ENCODE measurements at places on chromosomes 12 and 14.

- DNase-seq, result no peak
These were observed 163.0 kb upstream of the FOXG1 start for GRCh38 chr14:28603606-28604005.

GRCh38 chr12:14681190-14681589 lies 15.2 kb downstream of the GUCY2C start:
- DNase-seq, result no peak

- no peak for DNase-seq
These were observed 526 bp downstream of the MLXIP start for GRCh38 chr12:122079033-122079531.

GRCh38 chr12:52969828-52970569 lies 21.1 kb downstream of the KRT18 start:
- DNase-seq, result no peak

DNA sequence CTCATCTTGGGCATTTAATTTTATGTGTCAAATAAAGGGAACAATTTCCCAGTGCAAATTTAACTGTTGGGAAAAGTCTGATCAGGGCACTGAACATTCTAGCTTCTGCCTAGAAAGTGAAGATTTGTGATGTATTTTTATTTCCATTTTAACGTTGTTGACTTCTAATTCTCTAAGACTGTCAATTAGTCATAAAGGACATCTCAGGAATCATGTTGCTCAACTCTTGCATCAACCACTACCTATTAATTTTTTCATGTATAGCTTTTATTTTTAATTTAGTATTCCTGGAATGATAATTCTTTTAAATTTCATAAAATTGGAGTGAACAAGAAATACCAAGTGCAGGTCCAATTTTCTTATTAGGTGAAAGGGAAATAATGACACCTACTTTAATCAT lies 87.9 kb upstream of the METAP2 start:
- no peak for DNase-seq

DNA sequence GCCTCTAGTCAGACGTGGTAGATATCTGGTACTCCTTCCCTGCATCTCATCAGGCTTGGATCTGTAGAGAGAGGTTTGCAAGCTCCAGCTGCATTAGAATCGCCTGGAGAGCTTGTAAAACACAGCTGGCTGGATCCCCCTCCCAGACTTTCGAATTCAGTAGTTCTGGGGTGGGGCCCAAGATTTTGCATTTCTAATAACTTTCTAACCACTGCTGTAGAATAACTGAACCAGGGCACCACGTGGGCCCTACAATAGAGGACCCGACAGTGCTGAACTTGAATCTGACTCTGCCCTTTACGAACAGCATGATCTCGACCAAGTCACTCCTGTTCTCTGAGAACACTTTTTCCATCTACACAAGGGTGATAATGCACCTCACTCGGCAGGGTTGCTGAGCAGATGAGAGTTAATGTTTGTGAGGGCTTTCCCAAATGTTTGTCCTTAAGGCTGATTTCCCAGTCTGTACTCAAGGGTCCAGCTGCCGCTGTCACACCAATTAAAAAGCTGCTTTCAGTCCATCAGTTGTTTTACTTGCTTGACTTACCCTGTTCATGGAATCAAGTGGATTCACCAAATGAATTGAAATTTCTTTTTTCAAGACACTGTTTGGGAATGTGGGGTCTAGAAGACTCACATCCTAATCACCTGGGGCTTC lies 86.6 kb upstream of the SLC24A4 start:
- DNase-seq, result no peak

- peak; percentile 68 for DNase-seq
These were observed 85.1 kb downstream of the DERA start for GRCh38 chr12:15996254-15996653.

DNA sequence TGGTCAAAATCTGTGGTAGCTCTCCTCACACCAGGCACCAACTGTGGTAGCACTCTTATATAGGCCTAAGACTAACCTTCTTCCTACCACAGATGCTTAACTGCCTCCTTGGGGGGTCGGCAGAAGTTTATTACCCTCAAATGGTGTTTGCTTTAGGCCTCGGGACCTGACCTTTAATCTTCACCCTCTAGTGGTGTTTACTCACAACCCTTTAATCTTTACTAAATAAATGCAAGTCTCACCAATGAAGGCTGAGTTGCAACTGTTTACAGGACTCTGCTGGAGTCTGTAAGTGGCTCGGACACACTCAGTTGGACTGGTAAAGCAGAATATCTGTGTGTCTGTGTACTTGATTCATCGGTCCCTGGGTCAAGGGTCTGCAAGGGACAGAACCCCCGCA lies 29.4 kb downstream of the CCER1 start:
- DNase-seq, result no peak

DNA sequence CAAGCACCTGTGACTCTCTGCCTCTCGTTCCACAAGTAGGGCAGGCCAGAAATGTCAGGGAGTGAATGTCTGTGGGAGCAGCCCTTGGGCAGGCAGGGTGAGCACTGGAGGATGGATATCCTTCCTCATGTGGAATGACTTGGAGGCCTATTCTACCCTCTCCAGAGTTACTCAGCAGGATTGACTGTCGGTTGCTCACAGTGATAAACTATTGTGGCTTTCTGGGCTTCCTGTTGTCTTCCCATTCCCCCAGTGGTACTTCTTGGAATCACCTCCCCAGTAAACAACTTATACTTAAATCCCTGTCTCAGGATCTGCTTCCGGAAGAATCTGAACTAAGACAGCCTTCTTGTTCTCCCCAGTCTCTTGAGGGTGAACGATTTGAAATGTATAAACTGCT lies 79.6 kb upstream of the MANSC4 start:
- no peak for DNase-seq

DNA sequence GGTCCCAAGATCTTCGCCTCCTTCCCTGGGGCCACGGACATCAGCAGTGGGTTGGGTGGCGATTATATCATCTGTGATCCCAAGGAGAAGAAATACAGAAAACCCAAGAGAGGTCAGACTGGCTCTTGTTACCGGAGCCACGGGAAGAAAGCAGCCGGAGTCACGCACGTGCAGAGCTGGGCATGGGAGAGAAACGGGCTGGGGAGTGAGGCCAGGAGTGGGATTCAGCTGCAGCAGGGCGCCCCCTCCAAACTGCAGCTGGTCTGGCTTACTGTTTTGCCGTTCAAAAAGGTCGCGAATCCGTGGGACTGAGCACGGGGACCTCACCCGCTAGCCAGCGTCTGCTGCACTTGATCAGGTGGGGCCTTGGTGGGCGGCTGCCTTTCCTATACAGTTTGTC lies 206.6 kb upstream of the PRMT8 start:
- DNase-seq, result no peak

- peak; percentile 63 for DNase-seq
These were observed 386 bp downstream of the HDAC7 start for GRCh38 chr12:47819138-47819895.

DNA sequence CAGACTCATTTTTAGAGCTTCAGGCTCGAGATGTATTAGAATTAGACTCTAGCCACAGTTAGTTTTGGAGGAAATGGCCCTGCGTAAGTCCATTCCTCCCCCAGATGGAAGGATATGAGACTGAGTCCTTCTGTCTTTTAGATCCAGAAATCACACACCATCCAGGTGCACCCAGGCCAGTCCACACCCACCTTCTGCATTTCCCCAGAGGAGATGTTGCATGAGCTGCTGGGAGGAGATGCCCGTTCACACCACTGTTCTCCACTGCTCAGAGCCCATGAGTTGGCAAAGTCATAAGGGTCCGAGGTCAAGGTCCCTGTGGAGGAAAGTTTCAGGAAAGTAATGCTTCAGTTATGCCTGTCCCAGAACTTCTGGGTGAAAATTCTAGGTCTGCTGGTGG lies 29.2 kb downstream of the VWF start:
- DNase-seq, result no peak

GRCh38 chr12:24595652-24596235 lies 353.2 kb downstream of the BCAT1 start:
- no peak for DNase-seq

DNA sequence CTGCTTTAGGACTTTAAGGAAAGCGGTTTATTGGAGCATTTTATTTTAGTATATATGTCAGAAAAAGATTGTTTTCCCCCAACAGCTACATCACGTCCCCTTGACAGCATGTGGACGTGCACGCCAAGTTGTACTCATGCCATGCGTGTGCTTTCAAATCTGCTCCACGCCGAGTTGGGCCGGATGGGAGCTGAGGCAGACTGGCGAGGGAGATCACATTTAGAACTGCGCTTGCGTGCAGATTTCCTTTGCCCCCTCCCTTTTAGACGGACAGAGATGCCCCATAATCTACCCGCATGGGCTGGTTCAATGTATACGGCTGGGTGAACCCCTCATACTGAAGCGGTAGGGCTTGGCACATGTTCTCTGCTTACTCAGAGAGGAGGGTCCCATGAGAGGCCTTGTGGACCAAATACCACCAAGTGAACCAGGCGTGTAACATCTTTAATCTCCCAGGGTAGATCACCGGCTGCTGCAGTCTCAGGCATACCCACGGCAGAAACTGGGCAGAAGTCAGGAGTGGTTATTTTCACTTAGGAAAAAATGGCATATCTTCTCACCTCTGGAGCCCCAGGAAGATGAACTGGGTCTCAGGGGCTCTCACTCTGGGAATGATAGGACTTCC lies 92.1 kb downstream of the ESR2 start:
- DNase-seq, result no peak

DNA sequence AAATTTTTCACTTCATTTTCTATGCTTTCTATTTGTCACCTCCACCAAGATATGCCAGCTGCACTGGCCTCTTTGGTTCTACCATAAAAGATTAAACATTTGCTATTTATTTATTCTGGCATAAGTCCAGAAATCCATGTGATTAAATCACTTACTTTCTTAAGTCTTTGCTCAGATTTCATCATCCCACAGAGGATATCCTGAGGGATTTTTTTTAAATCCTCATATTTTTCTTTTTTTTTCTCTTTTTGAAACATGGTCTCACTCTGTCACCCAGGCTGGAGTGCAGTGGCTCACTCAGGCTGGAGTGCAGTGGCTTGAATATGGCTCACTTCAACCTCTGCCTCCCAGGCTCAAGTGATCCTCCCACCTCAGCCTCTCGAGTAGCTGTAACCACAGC lies 645.4 kb upstream of the ATXN7L3B start:
- no peak for DNase-seq

DNA sequence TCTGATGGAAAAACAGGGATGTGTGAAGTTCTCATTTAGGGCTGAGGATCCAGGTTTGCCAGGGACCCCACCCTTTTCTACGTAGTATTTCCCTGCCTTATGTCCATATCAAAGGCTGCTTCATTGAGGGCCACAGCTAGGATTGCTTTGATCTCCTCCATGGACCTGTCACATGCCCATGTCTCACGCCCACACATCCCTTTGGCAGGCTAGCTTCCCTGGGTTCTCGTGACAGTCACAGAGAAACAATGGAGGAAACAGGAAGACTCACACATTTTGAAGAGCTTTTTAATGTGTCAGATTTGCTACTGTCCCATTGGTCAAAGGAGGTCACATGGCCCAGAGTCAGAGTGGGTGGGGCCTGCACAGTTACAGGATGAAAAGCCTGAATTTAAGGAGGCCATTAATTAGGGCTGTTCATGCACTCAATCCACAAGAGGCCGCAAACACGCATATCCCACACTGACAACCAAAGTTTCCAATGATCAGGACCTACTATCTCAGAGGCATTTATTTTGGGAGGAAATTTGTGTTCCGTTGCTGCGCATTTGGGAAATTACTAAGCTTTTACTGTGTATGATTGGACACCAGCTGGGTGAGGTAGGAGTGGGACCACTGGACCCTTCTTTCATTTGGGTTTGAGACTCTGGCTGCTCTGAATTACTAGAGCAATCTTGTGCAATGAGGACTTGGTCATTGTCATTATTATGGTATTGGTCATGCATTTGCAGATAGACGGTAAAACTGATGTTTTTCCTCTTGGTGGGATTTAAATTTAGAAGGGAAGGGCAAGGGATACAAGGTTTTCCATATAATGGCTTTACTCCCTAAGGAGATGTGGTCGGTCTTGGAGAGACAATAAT lies 266.2 kb downstream of the KTN1 start:
- DNase-seq, result no peak

DNA sequence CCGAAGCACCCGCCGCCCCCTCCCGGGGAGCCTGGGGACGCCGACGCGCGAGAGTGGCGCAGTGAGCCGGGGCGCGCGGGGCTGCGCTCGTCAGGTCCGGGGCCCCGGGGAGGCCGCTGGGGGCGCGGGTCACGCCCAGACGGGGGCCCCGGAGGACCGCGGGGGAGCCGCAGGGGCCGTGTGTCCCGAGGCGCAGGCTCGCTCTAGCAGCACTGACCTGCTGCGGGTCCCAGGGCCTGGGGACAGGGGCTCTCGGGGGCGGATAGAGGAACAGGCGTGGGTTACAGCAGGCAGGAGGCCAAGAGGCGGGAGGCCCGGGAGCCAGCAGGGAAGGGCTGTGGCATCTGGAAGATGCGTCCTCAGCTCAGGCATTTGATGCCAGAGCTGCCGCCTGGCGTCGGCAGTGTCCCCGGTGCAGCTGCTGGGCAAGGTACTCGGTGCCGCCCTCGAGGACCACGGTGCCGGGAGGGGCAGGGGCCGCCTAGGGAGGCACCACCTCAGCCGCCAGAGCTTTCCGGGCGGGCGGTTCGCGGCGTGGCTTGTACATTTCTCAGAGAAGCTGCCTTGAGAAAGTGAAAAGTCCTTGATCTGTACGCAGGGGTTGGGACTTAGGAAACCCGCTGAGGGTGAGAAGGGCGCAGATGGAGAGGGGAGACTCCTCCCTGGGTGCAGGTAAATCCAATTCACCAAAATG lies 1.2 kb downstream of the WNT5B start:
- DNase-seq, result no peak

- no peak for DNase-seq
These were observed 52.9 kb downstream of the EGLN3 start for GRCh38 chr14:33897878-33898535.

DNA sequence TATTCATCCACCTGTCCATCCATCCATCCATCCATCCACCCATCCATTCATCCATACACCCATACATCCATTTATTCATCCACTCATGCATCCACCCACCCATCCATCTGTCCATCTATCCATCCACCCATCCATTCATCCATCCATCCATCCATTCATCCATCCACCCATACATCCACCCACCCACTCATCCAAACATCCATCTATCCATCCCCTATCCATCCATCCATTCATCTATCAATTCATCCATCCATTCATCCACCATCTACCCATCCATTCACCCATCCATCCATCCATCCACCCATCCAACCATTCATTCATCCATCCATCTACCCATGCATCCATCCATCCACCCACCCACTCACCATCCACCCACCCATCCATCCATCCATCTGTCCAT lies 142.6 kb upstream of the SFSWAP start:
- DNase-seq, result no peak

Measured in hematopoietic multipotent progenitor cell treated with erythropoietin and hydrocortisone succinate and interleukin-3 and kit ligand, for 8 days (in vitro differentiated cells).